Testis (tissue), 5 donors: ENCODE measurements at places on chromosomes 16 and 17. TPM values are rescaled to one million over a fixed set of nuclear protein-coding genes. Genes with fewer than 3 reads are reported as not detected.

GRCh38 chr16:84177741-84178073 is 9.2 kb downstream of the TAF1C start:
- H3K4me1 ChIP-seq: peaks cover 28% of the 10 kb centered on the region
- no peak overlapping the region for H3K4me3 ChIP-seq
- H3K27me3 ChIP-seq: no peaks in the 10 kb centered on the region
- H3K27ac ChIP-seq: peak overlapping the region; percentile 73
- DNase-seq: peak; percentile 58

GRCh38 chr16:87203060-87203656 is 114.0 kb downstream of the C16orf95 start:
- H3K27ac ChIP-seq: no peak overlapping the region
- no peak overlapping the region for H3K4me3 ChIP-seq
- H3K4me1 ChIP-seq: peaks cover 12% of the 10 kb centered on the region
- DNase-seq: peak; percentile 43
- no peaks in the 10 kb centered on the region for H3K27me3 ChIP-seq
- no peaks in the 10 kb centered on the region for H3K36me3 ChIP-seq

DNA sequence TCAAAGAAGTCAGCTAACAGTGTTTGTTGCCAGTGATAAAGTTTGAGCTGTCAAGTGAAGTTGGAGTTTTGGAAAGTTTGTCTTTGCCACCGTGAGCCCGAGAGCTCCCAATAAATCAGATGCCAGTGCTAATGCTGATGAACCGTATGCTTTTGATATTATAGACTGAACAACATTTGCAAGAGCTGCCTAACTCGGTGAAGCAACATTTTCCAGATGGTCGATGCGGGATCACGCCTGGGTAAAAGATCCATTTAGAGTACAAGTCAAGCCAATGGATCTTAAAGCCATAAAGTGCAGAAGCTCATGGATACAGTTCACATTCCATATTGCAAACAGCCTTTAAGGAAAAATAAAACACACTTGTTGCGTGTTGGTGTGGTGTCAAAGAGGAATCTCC is 9.6 kb downstream of the BANP start:
- DNase-seq: no peak
- H3K36me3 ChIP-seq: no peaks in the 10 kb centered on the region
- no peak overlapping the region for H3K27ac ChIP-seq
- H3K4me1 ChIP-seq: peaks cover 4% of the 10 kb centered on the region
- H3K4me3 ChIP-seq: no peak overlapping the region

DNA sequence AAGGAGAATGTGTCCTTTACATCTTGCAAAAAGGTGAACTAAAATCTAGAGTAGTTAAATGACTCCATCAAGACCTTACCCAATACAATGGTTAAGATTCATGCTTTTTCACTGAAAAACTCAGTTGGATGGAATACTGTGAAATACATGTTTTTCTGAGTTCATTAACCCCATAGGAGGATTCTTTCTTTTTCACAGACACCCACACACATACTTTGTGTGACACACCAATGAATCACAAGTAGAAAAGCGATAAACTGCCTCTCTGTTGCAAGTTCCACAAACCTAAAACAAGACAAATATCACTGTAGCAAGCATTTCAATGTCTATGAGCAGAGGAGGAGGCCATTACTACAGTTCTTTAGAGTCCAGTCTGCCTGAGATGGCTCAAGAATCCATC is 258.8 kb upstream of the CDH5 start:
- no peak overlapping the region for H3K27ac ChIP-seq
- no peaks in the 10 kb centered on the region for H3K27me3 ChIP-seq
- DNase-seq: no peak
- H3K4me1 ChIP-seq: peaks cover 4% of the 10 kb centered on the region

DNA sequence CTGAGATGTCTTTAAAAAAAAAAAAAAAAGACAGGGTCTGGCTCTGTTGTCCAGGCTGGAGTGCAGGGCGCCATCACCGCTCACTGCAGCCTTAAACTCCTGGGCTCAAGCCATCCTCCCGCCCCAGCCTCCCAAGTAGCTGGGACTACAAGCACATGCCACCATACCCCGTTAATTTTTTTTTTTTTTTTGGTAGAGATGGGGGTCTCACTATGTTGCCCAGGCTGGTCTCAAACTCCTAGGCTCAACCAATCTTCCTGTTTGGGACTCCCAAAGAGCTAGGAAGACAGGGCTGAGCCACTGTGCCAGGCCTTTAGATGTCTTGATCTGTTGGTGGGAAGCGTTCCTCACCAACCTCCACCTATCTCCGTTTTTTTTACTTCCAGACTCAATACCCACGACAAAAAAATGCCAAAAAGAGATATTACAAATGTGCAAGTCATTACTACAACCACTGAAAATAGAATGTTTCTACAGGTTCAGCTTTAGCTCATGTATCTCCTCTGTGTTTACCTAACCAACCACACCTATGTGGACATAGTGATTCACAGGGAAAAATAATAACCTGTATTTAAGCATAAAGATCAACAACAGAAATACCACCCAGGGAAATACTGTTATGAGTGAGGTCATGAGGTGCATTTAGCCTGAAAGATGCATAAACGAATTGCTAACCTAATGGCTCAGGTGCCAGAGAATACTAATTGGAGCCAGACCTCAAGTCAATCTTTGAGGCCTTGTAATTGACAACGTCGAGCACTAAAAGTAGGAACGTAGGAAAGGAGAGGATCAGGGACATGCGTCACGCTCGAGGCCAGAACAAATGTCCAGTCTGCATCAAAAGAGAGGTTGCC is 22.6 kb downstream of the NACA2 start:
- H3K36me3 ChIP-seq: no peaks in the 10 kb centered on the region
- no peak for DNase-seq
- no peak overlapping the region for H3K4me3 ChIP-seq

- H3K4me1 ChIP-seq: no peaks in the 10 kb centered on the region
- H3K4me3 ChIP-seq: no peak overlapping the region
- H3K27me3 ChIP-seq: no peaks in the 10 kb centered on the region
- DNase-seq: no peak
- no peaks in the 10 kb centered on the region for H3K36me3 ChIP-seq
These were observed 22.1 kb upstream of the NAT9 start for GRCh38 chr17:74798239-74798707.

DNA sequence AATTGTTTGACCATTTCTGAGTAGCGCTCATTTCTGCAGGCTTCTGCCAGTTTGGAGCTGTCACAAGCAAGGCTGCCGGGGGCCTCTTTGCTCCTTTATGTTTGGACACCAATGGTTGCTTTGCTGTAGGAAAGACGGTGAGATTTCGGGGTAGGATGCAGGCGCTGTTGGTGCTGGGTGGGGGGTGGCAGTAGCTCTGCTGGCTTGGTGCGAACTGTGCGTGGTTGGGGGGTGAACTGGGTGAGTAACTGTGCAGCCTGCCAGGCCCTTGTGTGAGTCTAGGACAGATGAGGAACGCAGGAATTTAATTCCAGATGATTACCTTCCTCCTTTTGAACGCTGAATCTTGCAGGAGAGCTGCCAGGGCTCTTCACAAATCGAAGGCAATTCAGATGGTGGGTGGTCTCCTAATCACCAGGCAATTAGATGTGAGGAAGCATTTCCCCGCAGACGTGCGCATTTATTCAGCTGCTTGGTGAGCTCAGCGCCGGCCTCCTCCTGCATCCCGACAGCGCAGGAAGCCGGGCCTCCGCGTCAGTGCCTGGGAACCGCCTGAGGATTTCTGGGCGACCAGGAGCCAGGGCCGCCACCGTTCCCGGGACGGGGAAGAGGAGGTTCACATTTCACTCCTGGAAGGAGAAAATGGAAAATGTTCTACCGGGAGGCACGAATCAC is 154.4 kb downstream of the FOXL1 start:
- no peaks in the 10 kb centered on the region for H3K4me1 ChIP-seq
- H3K27me3 ChIP-seq: no peaks in the 10 kb centered on the region
- no peak for DNase-seq
- no peak overlapping the region for H3K4me3 ChIP-seq
- no peaks in the 10 kb centered on the region for H3K36me3 ChIP-seq
- no peak overlapping the region for H3K27ac ChIP-seq

Gene MEIOB
- total RNA-seq: 34.6 TPM

Gene DNAH17
- total RNA-seq: 57.6 TPM

Gene SCIMP
- 0.50 TPM for total RNA-seq
